Stimulated activated CD8-positive, alpha-beta memory T cell treated with anti-CD3 and anti-CD28 coated beads, Interleukin-12 subunit alpha, Interleukin-12 subunit beta, amount 100 ng/mL, for 4 hours (primary cell): ENCODE measurements at places on chromosomes 3 and 15.

GRCh38 chr15:81299630-81300273 is 24.2 kb downstream of the STARD5 start:
- no peak for DNase-seq

DNA sequence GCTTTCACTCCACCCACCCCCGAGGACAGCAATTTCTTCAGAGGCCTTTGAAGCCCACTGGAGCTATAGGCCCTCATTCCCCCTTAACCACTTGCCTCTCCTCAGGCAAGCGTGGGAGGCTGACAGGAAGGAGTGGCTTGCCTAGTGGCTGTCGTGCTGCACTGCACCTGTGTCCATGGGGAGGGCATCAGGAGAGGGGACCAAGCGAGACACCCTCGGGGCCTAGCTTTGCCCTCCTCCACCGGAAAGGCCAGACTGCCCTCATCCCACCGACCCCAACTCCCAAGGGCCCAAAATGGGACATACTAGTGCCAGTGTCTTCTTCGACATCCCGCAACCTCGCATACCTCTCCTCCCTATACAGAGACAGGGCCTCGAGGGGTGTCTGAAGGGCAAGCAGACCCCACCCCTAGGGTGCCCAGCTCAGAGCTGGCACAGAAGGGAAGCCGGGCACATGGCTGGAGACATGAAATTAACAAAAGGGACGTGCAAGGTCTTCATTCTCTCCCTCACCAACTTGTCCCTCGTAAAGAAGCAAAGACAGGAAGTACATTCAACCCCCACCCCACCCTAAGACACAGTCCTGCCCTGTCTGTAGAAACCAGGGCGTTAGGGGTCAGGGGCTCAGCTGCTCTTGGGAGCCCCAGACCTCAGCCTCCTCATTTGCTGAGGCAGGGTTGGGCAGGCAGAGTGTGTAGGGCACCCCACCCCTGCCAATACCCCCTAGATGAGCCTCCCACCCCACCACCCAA is 24.3 kb downstream of the VIPR1 start:
- peak; percentile 13 for DNase-seq

GRCh38 chr15:34252545-34252944 is 27.7 kb downstream of the EMC4 start:
- DNase-seq, result no peak

- no peak for DNase-seq
Observed at GRCh38 chr15:62847900-62848489, 194.6 kb upstream of the TPM1 start.

- DNase-seq, result no peak
Observed at GRCh38 chr3:186939536-186939935, 9.2 kb downstream of the ST6GAL1 start.

GRCh38 chr3:16808393-16809107 is 76.2 kb upstream of the PLCL2 start:
- DNase-seq, result no peak

- no peak for DNase-seq
Observed at GRCh38 chr3:170644711-170645110, 58.8 kb upstream of the SLC7A14 start.

DNA sequence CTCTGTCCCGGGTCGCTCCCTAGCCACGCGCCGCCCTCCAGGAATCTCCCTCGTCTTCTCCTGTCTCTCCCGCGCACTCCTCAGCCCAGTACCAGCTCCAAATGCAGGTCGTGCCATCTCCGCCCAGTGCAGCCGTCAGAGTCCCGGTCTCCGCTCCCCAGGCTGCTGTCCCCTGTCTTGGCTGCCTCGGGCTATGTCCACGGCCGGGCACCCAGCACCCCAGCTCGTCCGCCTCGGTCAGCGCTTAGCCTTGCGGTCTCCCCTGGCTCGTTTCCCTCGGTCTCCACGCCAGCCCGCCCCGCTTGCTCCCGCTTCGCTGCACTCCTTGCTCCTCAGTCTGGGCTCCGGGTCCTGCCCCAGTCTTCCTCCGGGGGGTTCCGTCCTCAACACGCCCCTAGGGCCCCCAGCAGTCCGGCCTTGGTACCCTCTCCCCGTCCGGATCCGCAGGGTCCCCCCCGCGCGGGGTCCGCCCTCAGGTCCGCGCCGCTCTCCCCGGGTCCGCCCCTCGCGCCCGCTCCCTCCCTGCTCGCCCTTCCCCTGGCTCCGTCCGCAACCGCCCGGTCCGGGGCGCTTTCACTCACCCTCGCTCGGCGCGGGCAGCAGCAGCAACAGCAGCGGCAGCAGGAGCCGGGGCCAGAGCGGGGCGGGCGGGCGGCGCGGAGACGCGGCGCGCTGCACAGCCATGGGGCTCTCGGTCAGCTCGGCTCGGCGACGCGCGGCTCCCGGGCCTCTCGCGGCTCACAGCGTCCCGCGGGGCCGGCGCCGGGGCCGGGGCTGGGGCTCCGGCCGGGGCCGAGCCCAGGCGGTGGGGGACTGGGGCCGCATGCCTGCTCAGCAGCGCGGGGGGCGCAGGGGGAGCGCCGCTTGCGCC is 462 bp downstream of the IGDCC3 start:
- no peak for DNase-seq

DNA sequence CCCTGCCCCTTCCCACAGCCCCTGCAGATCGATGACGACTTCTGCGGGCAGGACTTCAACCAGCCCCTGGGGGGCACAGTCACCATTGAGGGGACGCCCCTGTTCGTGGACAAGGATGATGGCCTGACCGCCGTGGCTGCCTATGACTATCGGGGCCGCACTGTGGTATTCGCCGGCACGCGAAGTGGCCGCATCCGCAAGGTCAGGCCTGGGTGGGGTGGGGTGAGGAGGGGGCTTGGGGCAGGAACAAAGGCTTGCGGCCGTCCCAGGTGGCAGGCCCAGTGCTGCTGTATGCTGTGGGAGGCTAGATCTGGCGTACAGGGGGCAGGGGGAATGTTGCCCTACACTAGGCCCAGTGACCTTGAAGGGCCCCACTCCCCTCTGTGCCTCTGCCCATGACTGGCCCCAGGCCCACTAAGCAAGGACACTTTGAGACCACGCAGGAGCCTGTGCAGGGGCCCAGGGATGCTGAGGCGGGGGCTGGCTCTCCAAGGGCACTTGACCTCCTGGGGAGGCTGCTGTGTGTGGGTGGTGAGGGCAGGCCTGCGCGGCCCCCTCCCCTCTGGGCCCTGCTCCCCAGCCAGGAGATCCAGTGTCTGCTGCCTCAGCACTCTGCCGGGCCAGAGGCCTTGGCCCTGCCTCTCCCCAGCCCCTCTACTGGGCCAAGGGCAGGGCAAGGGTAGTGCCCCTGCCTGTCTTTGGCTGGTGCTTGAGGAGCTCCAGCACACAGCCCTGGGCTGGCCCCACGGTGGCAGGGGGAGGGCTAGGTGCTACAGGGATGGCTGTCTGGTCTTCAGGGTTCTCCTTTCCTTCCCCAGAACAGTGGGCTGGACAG is 8.7 kb downstream of the PLXNA1 start:
- no peak for DNase-seq

GRCh38 chr3:26029321-26029720 is 239.4 kb downstream of the OXSM start:
- no peak for DNase-seq

DNA sequence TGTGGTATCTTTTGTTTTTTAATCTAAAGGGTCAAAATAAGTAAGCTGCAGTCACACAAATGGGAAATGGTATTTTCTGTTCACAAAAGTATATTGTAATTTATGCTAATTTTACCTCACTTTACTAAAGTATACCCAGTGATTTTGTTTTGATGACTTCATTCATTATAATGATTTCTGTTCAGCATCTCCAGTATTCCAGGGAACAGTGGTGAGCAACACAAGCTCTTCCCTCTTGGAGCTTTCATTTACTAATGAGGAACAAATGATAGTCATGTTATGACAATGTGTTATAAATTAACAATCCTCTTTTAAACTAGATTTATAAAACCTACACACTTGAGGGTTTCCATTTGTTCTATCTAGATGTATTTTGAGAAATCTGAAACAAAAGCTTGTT is 20.5 kb upstream of the EIF3J start:
- DNase-seq, result no peak

DNA sequence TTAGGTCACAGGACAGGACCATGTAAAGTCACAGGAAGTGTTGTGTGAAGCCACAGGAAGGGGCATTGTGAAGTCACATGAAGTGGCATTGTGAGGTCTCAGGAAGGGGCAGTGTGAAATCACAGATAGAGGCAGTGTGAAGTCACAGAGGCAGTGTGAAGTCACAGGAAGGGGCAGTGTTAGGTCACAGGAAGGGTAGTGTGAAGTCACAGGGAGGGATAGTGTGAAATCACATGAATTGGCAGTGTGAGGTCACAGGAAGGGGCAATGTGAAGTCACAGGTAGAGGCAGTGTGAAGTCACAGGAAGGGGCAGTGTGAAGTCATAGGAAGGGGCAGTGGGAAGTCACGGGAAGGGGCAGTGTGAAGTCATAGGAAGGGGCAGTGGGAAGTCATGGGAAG is 37.9 kb downstream of the GASK1A start:
- no peak for DNase-seq

GRCh38 chr15:85412956-85413854 is 32.8 kb downstream of the AKAP13 start:
- peak; percentile 50 for DNase-seq

DNA sequence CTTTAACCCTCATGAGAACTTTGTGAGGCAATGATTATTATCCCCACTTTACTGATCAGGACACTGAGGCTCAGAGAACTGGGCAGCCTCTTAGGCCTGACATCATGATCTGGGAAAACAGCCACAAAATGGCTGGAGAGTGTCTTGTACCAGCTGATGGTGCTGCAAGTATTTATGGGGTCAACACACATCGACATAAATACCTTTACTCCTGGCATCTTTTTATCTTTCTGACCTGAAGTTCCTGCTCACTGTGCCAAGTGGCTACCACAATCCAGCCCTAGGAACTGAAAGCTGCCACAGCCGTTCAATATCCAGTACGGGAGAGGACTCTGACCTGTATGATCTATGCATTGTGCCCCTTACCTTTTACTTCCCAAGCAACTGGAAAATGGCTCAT is 29.2 kb upstream of the MUC13 start:
- no peak for DNase-seq

GRCh38 chr15:51155016-51155580 is 60.4 kb upstream of the TNFAIP8L3 start:
- no peak for DNase-seq

- DNase-seq, result no peak
Observed at GRCh38 chr3:119403201-119403600, 60.2 kb downstream of the TMEM39A start.

GRCh38 chr15:32861761-32862160 is 144.0 kb downstream of the GREM1 start:
- DNase-seq, result no peak

- DNase-seq, result no peak
Observed at GRCh38 chr3:160247766-160248165, 22.5 kb downstream of the C3orf80 start.

DNA sequence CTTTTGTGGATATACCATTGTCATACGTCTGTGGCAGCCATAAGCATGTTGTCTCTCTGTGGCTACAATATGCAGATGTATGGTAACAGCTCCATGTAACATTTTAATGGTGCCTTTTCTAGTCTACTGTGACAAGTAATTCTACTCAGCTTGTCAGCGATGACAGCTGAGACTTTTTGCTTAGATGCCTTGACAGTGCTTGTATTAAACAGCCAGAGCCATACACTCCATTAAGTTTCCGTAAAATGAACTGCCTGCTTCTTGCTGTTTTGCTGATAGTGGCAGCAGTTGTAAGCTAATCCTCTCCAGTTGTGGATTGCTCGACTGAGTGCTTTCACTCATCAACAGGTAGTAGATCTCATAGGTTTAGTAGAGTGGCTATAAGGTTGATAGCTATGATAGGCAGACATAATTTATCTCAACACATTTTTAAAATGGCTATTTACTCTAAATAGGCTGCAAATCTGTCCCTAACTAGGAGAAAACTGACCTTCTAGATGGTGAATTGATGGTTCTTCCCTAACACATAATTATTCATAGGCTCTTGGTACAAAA is 260.2 kb upstream of the NAALADL2 start:
- DNase-seq, result no peak

- no peak for DNase-seq
Observed at GRCh38 chr3:98968347-98968746, 66.9 kb upstream of the DCBLD2 start.

GRCh38 chr3:160162440-160162839 is 62.8 kb upstream of the C3orf80 start:
- no peak for DNase-seq

DNA sequence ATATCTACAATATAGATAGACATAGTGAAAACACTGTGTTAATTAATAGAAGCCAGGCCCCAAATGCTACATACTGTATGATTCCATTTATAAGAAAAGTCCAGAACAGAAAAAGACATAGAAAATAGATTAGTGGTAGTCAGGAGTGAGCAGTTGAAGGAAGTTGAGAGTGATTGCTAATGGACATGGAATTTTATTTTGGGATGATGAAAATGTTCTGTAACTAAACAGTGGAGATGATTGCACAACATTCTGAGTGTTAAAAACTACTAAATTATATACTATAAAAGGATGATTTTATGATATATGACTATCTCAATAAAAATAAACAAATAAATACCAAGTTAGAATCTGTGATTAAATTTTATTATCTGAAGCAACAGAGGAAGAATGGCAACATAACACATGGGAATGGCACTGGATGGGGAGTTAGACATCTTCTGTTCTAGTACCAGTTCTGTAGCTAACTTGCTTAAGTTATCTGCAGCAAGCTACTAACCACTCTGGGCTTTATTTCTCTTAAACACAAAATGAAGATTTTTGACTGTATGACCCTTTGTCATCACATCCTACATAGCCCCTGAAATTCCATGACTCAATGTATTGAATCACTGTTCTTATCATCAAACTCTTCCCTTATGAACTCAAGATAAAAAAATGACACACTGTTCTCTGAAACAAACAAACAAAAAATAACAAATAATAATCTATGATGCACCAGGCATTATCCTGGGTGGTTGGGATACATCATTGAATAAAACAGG is 612.7 kb downstream of the TBL1XR1 start:
- no peak for DNase-seq

DNA sequence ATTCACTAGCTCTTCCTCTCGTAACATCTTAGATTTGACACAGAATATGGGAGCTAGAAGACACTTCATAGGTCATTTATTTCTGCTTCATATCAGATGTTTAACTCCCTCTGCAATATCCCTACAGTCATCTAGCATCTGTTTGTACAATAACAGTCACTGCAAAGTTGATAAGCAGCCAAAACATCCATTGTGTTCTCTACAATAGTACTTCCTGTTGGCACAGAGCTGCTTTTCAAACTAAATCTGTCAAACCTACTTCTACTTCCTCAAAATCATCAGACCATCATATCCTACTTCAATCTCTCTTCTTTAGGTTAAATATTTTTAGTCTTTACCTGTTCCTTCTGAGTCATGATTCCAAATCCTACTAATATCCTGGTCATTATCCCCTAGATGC is 233.2 kb downstream of the FGF12 start:
- no peak for DNase-seq

- no peak for DNase-seq
Observed at GRCh38 chr3:187150186-187150585, 10.9 kb upstream of the RPL39L start.

- no peak for DNase-seq
Observed at GRCh38 chr15:27456807-27457206, 485.8 kb downstream of the GABRG3 start.
